ENCODE measurements at places on chromosomes 3 and 15.
A peak's percentile ranks its signal among the peaks of the same experiment; 100 is the strongest.

DNA sequence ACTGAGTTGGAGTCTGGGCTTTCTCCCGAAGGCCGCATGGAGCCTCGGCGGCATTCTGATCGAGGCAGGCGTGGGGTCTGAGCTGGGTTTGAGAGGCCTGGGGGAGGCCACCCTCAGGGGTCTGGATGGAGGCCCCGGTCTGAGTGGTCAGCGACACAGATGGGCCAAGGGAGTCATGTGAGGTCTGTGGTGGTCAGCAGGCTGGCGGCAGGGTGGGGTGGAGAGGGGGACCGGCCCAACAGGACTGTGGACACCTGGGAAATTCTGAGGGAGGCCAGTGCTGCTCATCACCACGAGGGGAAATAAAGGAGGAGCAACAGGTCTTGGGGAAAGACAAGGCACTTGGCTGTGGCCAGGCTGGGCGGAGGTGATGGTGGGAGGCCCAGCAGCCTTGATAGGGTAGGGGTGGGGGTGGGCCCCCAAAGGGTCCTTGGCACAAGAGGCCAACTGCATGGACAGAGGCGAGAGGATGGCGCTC, 16.2 kb downstream of the CTSH start:
- DNase-seq: no peak

- no peak for DNase-seq
These were observed 13.7 kb upstream of the SEC22A start for GRCh38 chr3:123188058-123188457.

DNA sequence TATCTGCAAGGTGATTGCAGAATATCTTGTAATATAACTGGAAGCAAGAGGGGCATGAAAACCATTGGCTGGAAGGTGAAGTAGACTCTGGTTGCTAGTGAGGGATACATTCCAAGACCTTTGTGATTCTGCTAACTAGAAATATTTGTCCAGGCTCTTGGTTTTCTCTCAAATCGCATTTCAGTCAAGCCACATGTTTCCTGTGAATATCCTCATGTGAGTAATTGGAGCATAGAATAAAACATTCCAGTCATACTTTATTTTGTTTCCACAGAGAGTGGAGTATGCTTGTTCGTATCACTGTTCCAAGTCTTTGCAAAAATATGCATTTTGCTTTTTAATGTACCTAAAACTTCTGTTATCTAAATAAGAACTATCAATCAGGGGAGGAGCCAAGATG, 850.0 kb downstream of the EPHA3 start:
- no peak for DNase-seq

- DNase-seq: no peak
These were observed 440.9 kb downstream of the FOXP1 start for GRCh38 chr3:71142441-71143161.

- peak; percentile 72 for DNase-seq
These were observed 163.2 kb downstream of the B3GALNT1 start for GRCh38 chr3:160941885-160942494.

DNA sequence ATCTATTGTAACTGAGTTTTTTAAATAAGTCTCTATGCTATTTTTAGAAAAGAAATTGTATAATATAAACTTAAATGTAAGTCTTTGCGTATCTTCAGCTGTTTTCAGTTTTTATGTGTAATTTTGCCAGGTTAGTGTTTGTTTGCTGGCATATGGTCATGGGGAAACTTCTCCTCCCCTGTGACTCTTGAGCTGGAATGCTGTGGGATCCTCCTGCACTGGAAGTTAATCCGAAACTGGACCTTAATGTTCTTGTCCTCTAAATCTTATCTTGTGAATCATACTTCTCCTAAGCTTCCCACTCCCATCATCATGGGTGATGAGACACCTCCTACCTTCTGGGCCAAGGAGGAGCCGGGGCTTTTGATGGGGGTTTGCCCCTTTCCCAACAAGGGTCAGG, 52.4 kb upstream of the CHST2 start:
- no peak for DNase-seq

GRCh38 chr3:122356402-122356801, 26.6 kb downstream of the MIX23 start:
- DNase-seq: no peak

DNA sequence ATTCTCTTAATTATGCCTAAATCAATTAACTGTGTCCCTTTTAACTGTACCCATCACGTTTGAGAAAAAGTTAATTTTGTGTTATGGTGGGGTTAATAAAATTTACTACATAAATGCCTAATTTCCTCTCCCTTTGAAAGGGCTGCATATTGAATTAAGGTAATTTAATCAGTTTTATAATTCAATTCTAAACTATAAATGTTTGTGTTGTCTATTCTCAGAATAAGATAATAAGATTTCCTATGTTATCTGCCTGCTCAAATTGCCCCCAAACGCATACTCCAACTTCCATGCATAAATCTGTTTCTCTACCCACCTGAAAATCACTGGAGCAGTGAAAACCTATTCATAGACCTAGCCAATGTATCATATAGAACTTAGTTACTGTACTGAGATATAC, 1716.1 kb downstream of the SI start:
- no peak for DNase-seq

DNA sequence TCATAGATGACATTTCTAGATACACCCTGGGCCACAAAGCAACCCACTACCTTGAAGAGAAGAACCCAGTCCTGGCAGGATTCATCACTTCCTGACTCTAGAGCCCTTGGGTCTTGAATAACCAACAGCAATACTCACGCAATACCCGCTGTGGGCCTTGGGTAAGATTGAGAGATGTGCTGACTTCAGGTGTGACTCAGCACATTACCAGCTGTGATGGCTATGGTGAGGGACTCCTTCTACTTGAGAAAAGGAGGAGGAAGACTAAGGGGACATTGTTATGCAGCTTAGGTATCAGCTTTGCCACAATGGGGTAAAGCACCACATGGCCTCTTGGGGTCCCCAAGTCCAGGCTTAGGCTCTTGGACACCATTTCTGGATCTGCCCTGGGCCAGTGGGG, 14.9 kb downstream of the C3orf33 start:
- DNase-seq: no peak

- DNase-seq: no peak
These were observed 78.2 kb upstream of the UMPS start for GRCh38 chr3:124652009-124652408.

- no peak for DNase-seq
These were observed 24.5 kb downstream of the RASA2 start for GRCh38 chr3:141511361-141511760.

DNA sequence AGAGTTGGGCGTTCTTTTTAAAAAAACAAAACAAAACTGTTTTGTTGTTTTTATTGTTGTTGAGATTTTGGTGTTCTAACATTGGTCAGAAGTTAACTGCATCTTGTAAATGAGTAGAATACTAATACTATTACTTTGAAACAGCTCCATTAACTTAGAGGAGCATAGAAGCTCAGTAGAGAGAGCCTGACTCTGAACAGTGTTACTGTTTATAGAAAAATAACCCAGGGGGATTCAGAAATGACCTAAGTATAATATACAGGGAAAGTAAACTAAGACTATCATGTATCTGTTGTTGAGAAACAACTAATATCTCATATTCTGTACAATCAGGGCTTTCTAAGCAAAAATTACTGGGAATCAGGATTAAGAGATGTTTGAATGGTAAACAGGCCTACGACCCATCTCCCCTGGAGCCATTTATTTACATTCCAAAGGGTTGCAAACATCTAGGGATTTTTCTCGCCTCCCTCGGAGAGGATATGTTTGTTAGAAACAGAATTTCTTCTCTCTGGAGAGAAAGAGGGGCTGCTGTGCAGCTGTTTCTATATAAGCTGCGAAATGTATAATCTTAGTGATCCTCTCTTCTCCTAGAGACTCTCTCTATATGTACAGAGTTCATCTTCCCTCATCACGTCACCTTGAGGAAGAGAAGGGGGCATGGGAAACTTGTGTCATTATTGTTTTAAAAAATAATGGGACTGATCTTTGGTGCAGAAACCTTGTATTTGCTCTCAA, 827.5 kb upstream of the DPPA4 start:
- DNase-seq: no peak

GRCh38 chr3:129602730-129603560, 3.5 kb downstream of the PLXND1 start:
- DNase-seq: no peak

DNA sequence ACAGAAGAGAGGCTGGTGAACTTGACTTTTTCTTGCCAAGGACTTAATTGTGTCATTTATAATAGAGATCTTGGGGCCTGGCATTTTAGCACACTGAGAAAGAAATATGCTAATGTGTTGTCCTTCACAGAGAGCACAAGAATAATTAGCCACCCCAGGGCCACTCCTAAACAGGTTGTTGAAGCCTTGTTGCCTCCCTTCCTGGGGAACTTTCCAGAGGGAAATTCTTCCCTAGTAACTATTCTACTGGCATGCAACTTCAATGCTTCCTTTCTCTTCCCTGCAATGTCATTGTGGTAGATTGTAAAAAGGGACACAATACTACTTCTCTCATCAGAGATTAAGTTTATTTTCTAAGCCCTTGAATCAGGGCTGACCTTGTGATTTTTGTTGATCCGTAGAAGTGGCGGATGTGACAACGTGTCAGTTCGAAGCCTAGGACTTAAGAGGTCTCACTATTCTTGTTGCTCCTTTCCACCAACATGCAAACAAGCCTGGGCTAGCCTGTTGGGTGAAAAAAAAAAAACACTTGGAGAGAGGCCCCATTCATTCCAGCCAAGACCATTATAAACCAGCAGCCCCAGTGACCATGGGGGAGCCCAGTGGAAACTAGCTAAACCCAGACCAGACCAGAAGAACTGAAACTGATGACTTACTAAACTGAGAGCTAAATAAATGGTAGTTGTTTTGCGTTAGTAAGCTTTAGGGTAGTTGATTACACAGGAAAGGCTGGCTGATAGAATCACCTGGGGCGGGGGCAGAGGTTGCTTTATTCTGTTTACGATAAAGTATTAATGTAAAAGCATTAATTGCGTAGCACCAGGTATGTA, 287.2 kb downstream of the SHQ1 start:
- no peak for DNase-seq

DNA sequence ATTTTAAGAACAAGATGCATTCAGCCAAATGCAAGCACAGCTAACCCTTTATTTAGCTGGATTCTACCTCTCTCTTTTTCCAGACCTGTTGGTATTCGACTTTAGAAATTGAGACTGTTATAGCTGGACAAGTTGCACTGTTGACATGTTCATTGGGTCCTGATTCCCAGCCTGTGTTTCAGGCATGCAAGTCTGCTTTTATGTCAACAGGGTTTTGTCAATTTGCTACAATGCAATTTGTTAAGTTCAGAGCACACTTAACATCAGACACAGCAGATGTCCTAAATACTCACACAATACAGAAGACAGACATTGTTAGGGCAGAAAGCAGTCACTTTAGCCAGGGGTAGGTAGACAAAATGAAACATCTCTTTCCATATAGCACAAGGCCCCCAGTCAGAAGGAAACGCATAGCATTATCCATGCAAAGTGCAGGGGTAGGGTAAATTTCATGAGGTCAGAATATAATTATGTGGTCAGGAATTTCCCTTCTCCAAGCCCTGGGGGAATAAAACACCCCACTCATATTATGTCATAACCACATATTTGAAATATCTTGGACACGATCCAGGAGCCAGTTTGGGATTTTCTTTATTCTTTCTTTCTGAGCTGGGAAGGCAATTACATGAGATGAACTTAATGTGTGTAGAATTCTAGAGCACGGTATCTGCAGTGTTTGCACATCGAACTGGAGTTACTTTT, 504.1 kb downstream of the NTRK3 start:
- no peak for DNase-seq

- DNase-seq: no peak
These were observed 92.0 kb downstream of the IGSF11 start for GRCh38 chr3:118942671-118943070.

- no peak for DNase-seq
These were observed 21.9 kb downstream of the CYP8B1 start for GRCh38 chr3:42853739-42854302.

- no peak for DNase-seq
These were observed 96.7 kb downstream of the NPAP1 start for GRCh38 chr15:24772266-24772665.

DNA sequence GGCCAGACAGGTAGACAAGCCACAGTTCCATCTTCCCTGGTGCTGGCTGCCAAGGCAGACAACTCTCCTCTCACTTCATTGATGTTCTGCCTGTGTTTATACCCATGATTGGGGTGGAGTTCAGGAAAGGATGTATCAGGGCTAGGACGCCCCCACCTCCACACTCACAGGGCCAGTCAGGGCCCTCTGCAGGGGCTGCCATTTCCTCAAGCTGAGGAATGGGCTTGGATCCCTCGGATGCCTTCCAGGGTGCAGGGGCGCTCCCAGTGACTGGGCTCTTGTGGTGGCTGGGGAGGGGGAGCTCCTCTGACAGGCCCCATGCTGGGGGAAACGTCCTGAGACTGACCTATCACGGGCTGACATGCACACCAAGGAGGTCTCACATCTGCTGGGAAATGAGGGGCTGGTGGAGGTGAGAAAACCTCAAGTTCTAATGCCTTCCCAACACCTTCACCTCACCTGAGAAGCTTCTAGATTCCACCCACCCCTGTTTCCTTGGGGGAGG, 31.4 kb downstream of the SEMA7A start:
- no peak for DNase-seq

- no peak for DNase-seq
These were observed 21.7 kb upstream of the CGNL1 start for GRCh38 chr15:57354436-57355123.

DNA sequence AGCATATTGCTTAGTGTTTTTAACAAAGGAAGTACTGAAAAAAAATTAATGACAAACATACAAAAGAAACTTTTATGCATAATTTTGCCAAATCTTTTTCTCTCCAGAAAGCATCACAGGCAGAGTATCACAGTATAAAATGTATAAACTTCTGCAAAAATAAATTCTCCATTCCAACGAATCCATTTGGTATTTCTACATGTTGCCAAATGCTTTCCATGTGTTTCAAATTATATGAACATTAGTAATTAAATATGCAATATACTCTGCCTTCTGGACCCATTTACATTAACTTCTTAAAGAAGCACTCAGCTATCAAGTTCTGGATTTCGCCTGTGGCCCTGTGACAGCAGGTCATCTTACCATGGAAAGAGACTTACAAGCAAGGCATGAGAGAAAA, 189.1 kb upstream of the ALCAM start:
- no peak for DNase-seq

DNA sequence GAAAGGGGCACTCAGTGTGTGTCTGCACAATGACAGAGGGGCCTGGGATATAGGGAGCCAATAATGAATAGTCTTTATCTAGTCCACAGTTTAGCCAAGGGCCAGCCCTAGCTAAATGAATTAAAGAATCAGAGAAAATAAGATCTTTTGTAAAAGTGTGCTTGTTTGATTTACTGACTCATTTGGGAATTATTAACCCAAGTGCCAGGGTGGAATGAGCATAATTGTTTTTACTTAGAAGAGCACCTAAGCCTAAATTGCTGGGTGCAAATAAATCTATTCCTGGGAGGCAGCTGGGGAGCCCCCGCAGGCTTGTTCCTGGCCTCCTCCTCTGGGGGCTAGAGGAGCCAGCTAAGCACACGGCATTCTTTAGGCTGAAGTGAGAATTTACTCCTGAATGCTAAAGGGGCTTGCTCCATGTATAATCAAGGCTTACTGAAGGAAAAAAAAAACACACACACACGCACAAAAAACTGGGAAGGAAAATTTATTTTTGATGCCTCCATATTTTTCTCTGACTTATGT, 405.3 kb upstream of the SUCLG2 start:
- no peak for DNase-seq

Data from effector memory CD8-positive, alpha-beta T cell (primary cell).